ENCODE measurements at places on chromosomes 4 and X. TPM values are rescaled to one million over a fixed set of nuclear protein-coding genes. Genes with fewer than 3 reads are reported as not detected.

GRCh38 chrX:148902581-148902980 is 402.2 kb downstream of the AFF2 start:
- DNase-seq: no peak

Gene USP17L19
- not detected for polyA plus RNA-seq

- DNase-seq: no peak
These were observed 146.5 kb downstream of the RBM47 start for GRCh38 chr4:40482985-40483647.

- DNase-seq: no peak
These were observed 106.7 kb upstream of the ARHGAP24 start for GRCh38 chr4:85368240-85368639.

GRCh38 chr4:83569987-83570386 is 34.1 kb downstream of the GPAT3 start:
- no peak for DNase-seq

- no peak for DNase-seq
These were observed 38.2 kb downstream of the CSN3 start for GRCh38 chr4:70280567-70280966.

Gene PPBP
- 28.3 TPM for polyA plus RNA-seq

Gene ATP2B3
- polyA plus RNA-seq: 0.24 TPM

GRCh38 chrX:482702-483203 is 96.0 kb upstream of the PPP2R3B start:
- no peak for DNase-seq

Gene TAF7L
- polyA plus RNA-seq: 0.44 TPM

Gene PIM2
- 6.2 TPM for polyA plus RNA-seq

DNA sequence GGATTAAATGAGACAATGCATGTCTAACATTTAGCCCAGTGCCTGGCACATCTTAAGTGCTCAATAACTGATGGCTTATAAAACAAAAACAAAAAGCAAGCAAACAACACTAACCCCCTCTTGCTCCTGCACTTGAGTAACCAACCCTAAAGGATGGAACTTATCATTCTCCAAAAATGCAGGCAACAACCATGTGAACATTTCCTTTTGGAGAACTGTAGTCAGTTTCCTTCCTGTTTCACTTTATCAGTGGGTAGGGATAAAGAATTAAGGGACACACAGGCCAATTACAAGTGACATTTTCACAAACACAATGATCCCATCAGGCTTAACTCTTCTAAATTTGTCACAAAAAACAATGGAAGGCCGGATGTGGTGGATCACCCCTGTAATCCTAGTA is 30.4 kb downstream of the RPS3A start:
- no peak for DNase-seq

GRCh38 chr4:83356899-83357661 is 22.4 kb upstream of the HPSE start:
- DNase-seq: no peak

DNA sequence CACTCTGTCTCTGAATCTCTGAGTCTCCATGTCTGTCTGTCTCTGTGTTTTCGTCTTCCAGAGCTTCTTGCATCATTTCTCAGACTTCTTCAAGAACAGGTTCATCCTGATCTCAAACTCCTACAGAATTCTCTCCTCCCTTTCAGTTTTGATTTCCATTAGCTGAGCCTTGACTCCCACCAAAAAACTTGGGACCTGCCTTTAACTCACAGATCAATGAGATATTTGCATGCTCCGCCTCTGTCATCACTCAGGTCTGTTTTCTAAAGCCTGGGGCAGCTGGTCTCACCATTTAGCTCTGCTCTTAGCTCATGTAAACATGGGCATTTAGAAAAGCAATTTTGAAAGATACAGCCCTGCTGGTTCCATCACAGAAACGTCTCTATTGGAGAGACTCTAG is 8.6 kb downstream of the DAPP1 start:
- no peak for DNase-seq

DNA sequence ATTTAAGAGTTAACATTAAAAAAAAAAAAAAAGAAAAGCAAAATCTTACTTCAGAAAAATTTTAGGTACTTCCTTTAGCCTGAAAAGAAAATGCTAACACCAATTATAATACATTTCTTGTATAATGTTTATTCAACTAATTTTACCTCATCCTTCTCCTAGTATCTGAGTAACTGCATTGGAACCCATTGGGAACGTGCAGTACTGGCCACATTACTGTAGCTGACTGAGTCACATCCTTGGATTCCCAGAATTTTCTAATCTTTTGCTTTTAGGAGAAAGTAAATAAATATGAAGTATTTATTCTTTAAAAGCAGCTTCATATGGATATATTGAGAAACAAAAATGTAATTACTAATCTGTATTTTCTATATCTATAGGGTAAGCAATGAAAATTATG is 82.6 kb upstream of the SLITRK2 start:
- DNase-seq: no peak

Gene ZNF157
- polyA plus RNA-seq: 1.2 TPM

- no peak for DNase-seq
These were observed 80.5 kb upstream of the AMELX start for GRCh38 chrX:11212741-11213140.

GRCh38 chr4:102259081-102259480 is 86.2 kb downstream of the SLC39A8 start:
- no peak for DNase-seq

Gene CXCL11
- polyA plus RNA-seq: 0.44 TPM

GRCh38 chr4:30728311-30728710 is 8.1 kb downstream of the PCDH7 start:
- DNase-seq: no peak

GRCh38 chrX:70219938-70220764 is 14.3 kb upstream of the AWAT1 start:
- DNase-seq: no peak

DNA sequence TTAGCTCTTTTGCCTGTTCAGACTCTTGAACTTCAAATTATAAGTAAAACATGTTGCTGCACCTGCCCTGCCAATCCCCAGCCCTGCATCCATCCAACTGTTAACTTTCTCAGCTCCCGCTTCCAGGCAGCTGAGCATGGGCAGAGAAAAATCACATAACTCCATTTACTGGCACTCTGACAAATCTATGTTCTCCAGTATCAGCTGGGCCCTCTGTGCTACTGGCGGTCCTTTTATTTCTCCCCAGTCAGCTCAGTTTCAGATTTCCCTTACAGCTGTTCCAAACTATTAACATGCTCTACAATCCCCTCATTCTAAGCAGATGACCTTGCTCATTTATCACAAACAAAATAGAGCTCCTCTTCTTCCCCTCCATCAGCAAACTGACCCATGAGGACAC is 240.4 kb upstream of the TET2 start:
- DNase-seq: no peak

- DNase-seq: no peak
These were observed 99.6 kb downstream of the IQCM start for GRCh38 chr4:149715822-149716585.

Gene PCDH19
- polyA plus RNA-seq: 2.2 TPM

DNA sequence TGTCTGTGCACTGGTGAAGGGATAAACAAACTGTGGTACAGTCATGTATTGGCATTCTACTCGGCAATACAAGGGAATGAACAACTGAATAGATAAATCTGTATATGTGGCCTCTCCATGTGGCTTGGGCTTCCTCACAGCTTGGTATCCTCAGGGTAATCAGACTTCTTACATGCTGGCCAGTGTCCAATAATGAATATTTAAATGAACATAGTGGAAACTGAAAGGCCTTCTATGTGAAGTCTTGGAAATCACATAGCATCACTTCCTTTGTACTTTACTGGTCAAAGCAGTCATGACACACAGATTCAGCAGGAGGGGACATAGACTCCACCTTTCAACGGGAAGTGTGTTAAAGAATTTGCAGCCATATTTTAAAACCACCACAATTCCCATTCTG is 33.4 kb upstream of the GPR101 start:
- no peak for DNase-seq

Gene LRIT3
- 0.37 TPM for polyA plus RNA-seq

DNA sequence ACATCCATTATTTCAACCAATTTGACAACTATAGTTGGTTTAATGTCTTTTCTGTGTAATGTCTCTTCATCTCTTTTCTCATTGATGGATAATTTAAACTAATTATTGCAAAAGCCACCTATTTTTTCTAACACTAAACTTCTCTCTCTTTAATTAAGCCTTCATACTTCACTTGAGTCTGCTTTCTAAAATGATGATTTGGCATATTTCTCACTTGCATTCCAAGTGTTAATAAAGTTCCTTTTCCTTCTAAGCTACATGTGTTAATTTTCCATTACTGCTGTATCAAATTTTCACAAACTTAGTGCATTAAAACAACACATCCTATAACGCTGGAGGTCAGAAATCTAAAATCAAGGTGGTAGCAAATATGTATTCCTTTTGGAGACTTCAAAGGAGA is 1743.8 kb upstream of the PCDH7 start:
- DNase-seq: no peak

DNA sequence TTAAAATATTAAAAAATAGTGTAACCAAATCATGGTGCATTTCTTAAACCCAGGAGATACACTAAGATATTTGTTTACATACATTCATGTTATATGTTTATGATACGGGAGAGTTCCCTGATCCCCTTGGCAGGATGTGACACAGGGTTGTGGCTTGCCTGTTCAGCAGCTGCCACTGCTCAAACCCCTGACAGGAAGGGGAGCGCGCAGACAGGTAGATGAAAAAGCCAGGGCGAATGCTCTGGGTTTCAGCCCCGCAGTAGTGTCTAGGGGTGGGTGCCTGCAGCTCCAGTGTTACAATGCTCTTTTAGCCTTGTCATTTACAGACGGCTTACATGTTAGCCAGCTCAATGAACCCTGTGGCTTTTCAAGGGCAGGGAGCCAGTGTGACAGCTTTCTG is 1343.8 kb upstream of the IGFBP7 start:
- DNase-seq: no peak

- no peak for DNase-seq
These were observed 1.8 kb downstream of the CASP3 start for GRCh38 chr4:184647266-184648053.

DNA sequence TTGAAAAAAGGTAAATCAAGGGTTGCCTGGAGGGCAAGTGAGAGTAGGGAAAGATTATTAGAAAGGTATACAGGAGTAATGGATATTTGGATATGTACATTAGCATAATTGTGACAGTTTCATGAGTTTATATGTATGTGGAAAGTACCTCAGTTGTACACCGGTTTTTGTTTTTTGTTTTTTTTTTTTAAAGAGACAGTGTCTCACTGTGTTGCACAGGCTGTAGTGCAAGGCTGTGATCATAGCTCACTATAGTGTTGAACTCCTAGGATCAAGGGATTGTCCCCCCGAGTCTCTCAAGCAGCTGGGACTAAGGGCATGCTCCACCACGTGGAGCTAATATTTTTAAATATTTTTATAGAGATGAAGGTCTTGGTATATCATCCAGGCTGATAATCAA is 15.3 kb upstream of the HPGD start:
- DNase-seq: no peak

GRCh38 chr4:4496592-4497372 is 45.1 kb downstream of the STX18 start:
- DNase-seq: no peak

DNA sequence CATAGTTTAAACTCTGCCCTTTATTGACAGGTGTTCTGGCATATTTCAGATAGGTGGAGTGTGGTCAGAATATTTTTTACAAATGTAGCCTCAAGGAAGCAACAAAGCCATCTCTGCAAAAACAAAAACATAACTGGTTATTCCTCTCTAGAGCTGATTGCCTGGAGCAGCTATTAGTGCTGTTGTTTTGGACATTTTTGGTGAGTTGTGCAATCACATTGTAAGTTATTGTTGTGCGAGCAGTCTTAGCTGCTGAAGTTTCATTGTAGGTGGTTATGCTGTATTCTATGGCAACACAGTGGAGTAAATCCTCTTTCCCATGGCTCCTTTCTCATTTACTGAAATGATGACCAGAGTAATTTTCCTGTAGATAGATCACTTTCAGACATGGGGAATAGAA is 1413.0 kb downstream of the PCDH7 start:
- DNase-seq: no peak

Gene S100P
- 5.0 TPM for polyA plus RNA-seq

Gene CSAG3
- not detected for polyA plus RNA-seq

- DNase-seq: no peak
These were observed 901.0 kb downstream of the CCSER1 start for GRCh38 chr4:91028228-91028627.

Gene TEX13D
- polyA plus RNA-seq: not detected

DNA sequence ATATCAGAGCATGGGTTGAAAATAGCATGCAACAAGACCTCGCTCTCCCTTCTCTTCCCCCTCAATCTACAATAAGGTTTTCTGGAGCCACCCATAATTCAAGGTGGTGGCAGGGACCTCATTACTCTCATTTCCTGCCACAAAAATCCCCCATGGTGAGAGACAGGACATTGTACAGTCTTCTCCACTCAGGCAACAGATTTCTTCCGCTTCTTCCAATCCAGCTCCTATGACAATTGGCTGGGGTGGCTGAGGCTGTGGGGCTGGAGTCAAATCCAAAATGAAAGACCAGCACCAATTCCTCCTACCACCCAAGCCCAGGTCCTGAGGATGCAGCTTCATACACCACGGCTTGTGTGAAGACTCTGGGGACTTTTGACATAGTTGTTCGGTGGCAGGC is 40.3 kb upstream of the NKRF start:
- DNase-seq: no peak

- no peak for DNase-seq
These were observed 43.7 kb downstream of the SMAD1 start for GRCh38 chr4:145525291-145525740.

Gene INTS6L
- 23.8 TPM for polyA plus RNA-seq

DNA sequence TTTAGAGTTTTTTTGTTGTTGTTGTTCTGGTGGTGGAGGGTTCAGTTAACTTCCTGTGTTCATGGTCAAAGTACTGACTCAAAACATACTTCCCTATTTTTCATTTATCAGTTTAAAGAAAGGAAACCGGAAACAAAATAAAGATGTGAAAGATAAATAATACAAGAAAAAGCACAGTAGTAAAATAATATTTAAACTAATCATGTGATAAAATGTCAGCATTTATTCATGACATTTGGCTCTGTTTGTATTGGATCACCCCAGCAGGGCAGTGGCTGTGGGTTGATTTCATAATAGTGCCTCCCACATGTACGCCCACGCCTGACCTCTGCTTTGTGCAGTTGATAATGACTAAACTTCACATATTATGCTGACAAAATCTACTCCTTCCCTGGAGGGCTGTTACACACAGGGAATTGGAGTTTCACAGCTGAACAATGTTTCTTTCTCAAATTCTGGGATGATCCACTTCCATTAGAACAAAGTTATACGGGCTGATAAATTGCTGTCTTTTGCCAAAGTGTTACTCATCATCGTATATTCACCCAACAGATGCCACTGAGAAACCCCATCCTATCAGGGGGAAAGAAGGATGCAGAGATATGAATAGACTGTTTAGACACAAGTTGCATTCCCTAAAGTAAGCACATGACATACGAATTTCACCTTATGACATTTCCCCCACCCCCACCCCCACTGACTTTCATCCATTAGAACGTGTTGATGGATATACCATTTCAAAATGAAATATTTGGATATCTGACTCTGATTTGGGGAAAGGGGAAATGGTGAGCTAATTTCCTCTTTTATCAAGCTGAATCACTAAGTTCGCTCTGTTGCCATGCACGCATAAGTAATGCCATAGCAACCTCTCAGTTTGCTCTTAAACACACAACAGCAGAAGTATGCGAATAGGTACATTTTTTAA is 48.3 kb downstream of the AMELX start:
- no peak for DNase-seq

Gene PNMA6A
- polyA plus RNA-seq: 9.9 TPM

- DNase-seq: no peak
These were observed 98.7 kb upstream of the TLL1 start for GRCh38 chr4:165774326-165774725.

- DNase-seq: no peak
These were observed 2.9 kb upstream of the KLHL2 start for GRCh38 chr4:165204462-165204830.

Gene RBM10
- polyA plus RNA-seq: 45.0 TPM

All from right renal cortex interstitium (tissue), 3 donors.